T-helper 17 cell (primary cell): ENCODE measurements at places on chromosomes 5 and 9.

- DNase-seq = peak; percentile 12
Observed at GRCh38 chr9:3240656-3241268, 285.0 kb downstream of the RFX3 start.

GRCh38 chr9:68975365-68976043 lies 38.4 kb downstream of the PRKACG start:
- no peak for DNase-seq

- DNase-seq = no peak
Observed at GRCh38 chr5:158953929-158954534, 145.7 kb downstream of the EBF1 start.

DNA sequence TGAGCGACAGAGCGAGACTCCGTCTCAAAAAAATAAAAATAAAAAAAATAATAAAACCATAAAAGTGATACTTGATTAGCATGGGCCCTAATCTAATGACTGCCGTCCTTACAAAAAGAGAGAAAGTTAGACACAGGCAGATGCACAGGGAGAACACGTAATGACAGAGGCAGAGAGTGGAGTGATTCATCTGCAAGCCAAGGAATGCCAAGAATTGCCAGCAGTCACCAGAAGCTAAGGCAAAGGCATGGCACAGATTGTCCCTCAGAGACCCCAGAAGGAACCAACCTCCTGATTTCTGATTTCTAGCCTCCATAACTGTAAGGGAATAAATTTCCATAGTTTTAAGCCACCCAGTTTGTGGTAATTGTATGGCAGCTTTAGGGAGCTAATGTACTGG lies 79.6 kb upstream of the FREM1 start:
- no peak for DNase-seq

DNA sequence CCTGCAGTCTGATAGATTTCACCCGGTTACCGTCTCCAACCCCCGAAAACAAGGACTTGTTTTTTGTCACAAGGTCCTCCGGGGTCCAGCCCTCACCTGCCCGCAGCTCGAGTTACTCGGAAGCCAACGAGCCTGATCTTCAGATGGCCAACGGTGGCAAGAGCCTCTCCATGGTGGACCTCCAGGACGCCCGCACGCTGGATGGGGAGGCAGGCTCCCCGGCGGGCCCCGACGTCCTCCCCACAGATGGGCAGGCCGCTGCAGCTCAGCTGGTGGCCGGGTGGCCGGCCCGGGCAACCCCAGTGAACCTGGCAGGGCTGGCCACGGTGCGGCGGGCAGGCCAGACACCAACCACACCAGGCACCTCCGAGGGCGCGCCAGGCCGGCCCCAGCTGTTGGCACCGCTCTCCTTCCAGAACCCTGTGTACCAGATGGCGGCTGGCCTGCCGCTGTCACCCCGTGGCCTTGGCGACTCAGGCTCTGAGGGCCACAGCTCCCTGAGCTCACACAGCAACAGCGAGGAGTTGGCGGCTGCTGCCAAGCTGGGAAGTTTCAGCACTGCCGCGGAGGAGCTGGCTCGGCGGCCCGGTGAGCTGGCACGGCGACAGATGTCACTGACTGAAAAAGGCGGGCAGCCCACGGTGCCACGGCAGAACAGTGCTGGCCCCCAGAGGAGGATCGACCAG lies 121.3 kb downstream of the DAB2IP start:
- no peak for DNase-seq

DNA sequence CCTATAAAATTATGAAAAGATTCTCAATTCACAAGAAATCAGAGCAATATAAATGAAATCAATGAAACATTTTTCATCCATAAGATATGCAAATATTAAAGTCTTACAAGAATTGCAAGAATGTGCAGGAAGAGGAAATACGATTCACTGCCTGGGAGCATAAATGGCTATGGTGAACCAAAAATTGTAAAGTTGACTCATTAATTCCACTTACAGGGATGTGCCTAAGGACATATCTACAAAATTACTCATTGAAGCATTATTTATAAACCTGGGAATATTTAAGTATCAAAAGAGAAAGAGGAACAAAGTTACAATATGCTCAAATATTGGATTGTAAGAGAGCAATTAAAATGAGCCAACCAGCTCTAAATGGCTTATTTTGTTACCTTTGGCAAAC lies 6.9 kb upstream of the NIPSNAP3A start:
- DNase-seq = no peak

- no peak for DNase-seq
Observed at GRCh38 chr9:74824654-74825053, 63.1 kb downstream of the TRPM6 start.

DNA sequence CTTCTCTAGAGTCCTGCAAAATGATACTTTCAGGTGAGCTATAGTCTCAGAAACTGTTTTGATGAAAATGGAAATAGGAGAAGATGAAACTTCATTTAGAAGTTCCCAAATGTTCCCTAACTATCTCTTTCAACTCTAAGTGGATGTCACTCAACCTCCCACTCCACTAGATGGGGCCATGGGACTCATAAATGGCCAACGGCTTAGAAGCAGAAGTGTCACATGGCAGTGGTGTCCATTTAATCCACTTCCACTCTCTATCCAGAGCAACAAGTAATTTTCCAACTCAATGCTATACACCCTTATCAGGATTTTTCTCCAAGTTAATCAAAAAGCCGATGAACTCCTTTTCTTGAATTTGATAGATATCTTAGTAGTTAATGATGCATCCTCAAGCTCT lies 295.7 kb downstream of the EDIL3 start:
- no peak for DNase-seq

DNA sequence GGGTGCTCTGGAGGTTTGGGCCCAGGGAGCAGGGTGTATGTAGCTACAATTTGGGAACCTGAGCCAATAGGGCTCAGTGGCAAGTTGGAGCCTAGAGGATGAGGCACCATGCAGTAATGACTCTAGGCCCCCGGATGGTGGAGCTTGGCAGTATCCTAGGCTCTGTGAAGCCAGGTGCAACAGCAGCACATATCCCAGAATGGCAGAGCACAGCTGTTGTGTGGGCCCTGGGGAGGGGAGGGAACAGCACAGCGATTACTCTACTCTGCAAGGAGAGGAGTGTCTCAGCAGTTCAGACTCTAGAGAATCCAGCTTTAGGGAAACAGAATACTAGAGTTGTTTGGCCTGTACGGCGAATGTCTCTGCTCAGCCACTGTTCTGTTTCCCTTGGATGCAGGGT lies 56.1 kb downstream of the LRRTM2 start:
- no peak for DNase-seq

DNA sequence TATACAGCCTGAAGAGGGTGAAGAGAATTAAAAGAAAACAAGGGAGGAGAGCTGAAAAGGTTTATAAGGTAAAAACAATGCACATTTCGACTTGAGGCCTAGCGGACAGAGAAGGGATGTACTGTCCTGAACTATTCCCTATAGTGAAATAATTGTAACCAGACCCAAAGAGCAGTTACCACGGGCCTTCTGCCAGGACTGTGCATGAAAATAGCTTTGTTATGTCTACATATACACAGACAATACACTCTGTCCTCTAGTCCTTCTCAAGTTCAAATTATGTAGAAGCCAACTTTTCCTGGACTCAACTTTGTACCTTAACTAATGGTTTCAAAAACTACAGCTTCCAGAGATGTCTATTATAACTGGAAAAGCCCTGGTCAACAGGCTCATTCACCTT lies 223.7 kb downstream of the PCSK5 start:
- DNase-seq = no peak

DNA sequence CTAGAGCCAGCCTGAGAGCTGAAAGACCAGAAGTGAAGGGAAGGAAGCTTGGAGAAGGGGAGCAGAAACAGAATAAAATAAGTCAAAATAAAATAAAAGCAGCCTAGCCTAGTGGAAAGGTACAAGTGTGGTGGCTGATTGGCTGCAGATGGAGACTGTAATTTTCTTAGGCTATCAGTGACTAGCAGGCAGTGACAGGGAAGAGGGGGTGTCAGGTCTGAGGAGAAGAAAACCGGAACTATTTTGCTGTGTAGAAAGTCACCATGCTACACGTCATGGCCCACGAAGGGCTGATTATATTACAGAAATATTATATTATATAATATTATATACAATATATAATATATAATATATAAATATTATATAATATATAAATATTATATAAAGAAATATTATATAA lies 98.1 kb upstream of the TAF11L2 start:
- no peak for DNase-seq

- DNase-seq = no peak
Observed at GRCh38 chr5:156328161-156328560, 1.2 kb downstream of the SGCD start.

- DNase-seq = no peak
Observed at GRCh38 chr9:38164659-38165221, 95.7 kb upstream of the SHB start.

GRCh38 chr5:175052351-175052750 lies 328.0 kb downstream of the MSX2 start:
- DNase-seq = no peak

- DNase-seq = no peak
Observed at GRCh38 chr5:157108976-157109375, at the start of gene HAVCR2. Gene HAVCR2 (minus strand): TSS chr5:157109044. CDS start chr5:157108983, 61 bp downstream.

DNA sequence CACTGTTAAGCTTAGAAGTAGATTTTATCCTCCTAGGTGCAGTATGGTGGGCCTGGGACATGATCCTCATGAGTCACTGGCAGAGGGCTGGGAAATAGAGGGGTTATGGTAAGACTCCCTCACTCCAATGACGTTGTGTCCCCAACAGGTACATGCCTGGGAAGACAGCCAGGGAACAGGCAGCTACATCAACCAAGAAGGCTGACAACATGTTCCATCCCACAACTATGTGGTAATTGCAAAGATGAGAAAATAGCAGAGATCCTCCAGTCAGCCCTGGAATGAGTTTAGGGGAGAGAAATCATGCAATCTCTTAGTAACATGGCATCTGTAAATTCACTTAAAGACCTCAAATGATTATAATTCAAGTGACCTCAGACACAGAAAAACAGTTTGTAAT lies 114.4 kb upstream of the LIFR start:
- DNase-seq = no peak

GRCh38 chr5:176678584-176678983 lies 31.3 kb downstream of the TSPAN17 start:
- DNase-seq = no peak

GRCh38 chr9:69155341-69156030 lies 18.6 kb upstream of the TJP2 start:
- no peak for DNase-seq

- DNase-seq = no peak
Observed at GRCh38 chr5:133236541-133236951, 184.7 kb downstream of the HSPA4 start.

- DNase-seq = no peak
Observed at GRCh38 chr5:171986772-171987171, 19.7 kb downstream of the FBXW11 start.

DNA sequence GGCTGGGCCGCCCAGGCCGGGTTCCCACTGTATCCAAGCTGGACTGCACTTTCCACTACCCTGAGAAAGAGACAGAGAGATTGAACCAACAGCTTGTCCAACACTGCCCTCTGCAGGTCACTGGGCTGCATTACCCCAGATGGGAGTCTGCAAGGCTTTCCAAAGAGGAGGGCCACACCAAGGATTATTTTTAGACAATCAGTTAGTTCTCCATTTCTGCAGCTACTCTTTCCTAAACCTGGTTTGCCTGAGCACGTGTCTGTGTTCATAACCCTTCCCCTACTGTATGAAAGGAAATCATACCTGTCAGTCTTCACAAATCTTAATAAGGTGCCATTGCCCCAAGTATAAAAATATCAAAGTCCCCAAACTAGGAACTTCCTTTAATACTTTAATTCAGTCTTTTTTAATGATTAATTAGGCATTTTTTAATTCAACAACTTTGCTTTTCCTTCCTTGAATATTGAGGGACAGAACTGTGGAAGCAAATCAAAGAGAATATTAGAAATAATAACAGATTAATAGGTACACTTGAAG lies 13.4 kb upstream of the FGF1 start:
- DNase-seq = peak; percentile 49

DNA sequence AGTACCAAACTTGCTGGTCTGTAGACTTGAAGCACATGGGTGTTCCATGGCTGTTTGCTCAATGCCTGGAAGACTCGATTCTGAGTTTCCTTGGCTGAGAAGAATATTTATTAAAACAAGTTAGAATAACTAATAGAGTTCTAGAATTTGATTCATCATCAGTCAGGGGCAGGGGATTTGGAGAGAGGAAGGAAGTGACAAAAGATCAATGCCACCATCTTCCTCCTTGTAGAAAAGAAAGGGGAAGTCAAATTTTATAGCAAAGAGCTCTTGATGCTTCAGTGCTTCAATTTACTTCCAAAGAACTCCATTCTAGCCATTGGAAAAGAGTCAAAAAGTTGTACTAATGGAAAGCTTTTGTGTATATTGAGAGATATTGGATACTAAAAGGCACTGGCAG lies 236.3 kb downstream of the MCTP1 start:
- DNase-seq = no peak

DNA sequence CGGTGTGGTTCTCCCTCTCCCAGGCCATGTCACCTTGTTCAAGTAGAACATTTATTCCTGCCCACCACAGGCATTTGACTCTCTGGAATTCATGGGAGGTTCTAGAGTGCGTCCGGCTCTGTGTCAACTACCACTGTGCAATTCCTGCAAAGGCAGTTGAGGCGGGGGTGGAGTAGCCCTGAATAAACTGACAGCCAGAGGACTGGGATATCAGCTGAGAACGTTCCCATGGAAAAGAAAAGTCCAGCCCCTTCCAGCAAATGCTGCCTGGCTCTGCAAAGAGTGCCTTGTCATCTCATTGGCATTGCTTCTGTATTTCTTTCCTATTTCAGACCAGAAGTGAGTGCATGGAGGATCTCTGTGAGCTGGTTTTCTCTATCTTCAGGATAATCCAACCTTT lies 18.9 kb upstream of the MEGF9 start:
- no peak for DNase-seq

- no peak for DNase-seq
Observed at GRCh38 chr9:35691334-35691650, 1.6 kb upstream of the TPM2 start.

- DNase-seq = no peak
Observed at GRCh38 chr5:91030521-91031401, 352.4 kb downstream of the ARRDC3 start.

DNA sequence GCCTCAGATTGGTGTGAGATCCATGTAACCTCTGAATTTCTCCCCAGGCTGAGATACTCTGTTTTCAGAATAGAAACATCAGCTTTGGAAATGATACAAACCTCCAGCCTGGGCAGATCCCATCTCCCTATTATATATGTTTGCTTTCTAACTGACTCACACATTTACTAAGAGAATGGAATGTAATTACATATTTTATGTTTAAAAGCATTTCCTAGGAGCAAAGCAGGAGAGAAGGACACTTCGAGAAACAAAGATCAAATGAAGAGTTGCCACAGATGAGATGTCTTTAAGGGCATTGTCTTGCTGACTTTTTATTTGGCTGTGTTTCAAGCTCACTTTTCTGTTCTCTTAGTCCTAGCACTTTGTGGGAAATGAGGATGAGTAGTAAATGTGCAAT lies 96.3 kb downstream of the CDH18 start:
- no peak for DNase-seq

- no peak for DNase-seq
Observed at GRCh38 chr5:56557198-56557597, 258.2 kb upstream of the MAP3K1 start.
